Lung microvascular endothelial cell (primary cell): ENCODE measurements at places on chromosomes 16 and 17. TPM values are rescaled to one million over a fixed set of nuclear protein-coding genes. Genes with fewer than 3 reads are reported as not detected.

DNA sequence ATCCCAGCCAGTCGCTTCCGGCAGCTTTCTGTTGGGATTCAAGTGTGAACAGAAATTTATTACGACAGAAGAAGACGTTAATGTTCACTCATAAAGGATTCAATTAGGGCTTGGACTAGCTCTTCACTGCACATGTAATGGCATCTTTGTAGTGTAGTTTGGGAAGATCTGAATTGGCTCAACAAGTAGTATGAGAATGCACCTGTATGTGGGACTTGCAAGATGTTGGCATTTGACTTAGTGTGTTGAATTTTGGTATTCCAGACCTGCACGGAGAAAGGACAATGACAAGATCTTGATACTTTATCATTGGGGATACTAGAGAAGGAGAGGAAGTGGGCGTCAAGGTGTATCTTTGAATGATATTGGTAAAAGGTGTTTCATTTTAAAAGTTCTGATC, 1.2 kb downstream of the PSMD11 start:
- DNase-seq = no peak

DNA sequence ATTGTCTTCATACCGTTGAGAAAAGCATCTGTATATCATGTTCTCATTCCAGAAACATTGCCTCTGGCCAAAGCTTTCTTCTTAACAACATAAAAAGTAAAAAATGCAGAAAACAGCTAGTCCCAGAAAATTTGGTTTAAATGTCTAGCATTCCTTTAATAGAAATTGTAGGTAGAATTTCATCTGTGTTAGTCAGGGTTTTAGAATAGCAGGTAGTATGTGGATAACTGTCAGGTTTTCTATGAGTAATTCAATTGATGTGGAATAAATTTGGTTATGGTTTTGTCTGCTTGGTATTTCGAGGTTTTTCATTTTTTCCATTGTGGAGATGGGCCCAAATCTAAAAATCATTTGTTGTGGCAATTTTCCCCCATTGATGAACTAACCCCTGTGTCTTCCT, 616.7 kb downstream of the KCNJ2 start:
- DNase-seq = no peak

- DNase-seq = no peak
Measured at GRCh38 chr17:74758848-74759168, 10.4 kb downstream of the NHERF1 start.

DNA sequence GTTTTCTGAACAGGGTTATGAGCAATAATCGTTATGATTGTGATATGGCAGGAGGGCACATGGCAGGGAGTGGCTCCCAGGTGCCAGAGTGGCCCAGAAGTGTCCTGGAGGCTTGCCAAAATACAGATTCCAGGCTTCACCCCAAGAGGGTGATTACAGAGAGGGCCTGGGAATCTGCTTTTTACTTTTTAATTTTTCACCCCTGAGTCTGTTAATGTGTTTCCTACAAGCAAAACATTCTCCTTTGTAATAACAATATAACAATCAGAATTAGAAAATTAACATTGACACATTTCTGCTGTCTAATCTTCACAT, 212.4 kb downstream of the SNX29 start:
- DNase-seq = no peak

DNA sequence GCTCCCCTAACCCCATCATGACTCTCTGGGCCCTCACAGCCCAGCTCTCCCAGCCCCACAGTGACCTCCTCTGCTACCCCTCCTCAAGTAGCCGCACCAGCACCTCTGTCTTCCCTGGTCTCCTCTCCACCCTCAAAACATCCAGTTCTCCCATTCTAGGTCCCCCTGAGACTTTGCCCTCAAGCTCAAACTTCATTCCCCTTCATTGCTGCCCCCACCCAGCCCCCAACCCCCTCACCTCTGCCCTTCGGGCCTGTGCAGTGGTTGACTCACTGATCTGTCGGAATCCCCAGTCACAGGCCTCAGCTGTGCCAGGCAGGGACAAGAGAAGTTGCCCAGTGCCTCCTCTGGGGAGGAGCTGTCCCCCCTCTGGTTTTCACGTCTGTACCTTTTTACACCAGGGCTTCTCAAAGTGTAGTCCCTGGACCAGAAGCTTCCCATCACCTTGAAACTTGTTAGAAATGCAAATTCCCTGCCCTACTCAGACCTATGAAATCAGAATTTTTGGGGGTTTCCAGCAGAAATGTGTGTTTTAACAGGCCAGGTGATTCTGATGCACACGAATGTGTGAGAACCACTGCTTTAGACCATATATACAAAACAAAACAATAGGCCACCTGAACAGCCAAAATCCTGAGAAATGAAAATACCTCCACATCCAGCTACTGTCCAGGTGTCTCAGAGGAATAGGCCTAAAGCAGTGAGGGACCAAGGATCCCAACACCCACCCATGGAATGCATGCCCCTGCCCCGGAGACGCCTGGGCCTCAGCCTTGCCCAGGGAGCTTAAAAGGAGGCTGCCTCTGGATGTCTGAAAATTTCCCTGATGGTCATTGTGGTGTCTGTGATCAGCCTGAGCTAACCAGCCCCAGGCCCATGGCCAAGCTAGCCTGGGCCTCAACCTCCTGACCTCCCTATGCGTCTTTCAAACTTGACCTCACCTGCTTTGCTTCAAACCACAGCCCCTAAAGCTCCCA, 853 bp upstream of the DOK4 start:
- DNase-seq = no peak

GRCh38 chr16:85998868-85999729, 100.1 kb downstream of the IRF8 start:
- no peak for DNase-seq

DNA sequence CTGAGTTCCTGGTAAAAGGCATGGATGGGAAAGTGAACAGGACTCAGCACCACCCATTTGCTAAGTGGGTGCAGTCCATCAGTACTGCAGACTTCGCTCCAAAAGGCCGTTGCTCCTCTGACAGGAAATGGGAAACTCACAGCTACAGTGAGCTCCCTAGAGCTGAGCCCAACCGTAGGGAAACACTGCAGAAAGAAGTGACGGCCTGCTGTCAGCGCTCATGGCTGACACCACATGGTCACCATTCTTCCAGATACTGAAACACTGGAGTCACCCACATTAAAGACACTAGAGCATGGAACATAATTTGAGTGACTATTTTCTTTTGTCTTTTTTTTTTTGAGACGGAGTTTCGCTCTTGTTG, 31.9 kb downstream of the UBE2O start:
- DNase-seq = peak; percentile 39

DNA sequence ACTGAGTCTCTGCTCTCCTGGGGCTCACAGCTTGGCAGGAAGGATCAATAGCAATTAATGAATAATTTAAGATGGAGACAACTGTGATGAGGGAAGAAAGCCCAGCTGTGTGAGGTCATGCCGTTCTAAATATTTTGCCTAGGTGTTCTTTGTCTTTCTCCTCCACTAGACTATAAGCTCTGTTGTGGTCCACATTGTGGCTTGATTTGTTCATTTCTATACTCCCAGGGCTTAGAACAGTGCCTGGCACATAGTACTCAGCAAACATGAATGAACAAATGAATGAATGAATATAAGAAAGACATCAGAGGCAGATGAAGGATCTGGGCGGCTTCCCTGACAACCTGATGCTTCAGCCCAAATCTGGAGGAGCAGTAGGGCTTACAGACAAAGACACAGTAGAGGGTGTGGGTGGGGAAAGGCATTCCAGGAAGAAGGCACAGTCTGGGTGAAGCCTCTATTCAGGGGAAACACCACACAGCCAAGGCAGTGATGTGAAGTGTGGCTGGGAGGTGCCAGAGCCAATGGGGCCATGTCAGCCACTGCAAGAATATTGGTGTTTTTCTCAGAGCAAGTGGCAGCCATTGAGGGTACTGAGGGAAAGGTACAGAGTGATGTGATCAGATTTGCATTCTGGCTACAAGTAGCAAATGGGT, 8.3 kb downstream of the CDH13 start:
- no peak for DNase-seq

DNA sequence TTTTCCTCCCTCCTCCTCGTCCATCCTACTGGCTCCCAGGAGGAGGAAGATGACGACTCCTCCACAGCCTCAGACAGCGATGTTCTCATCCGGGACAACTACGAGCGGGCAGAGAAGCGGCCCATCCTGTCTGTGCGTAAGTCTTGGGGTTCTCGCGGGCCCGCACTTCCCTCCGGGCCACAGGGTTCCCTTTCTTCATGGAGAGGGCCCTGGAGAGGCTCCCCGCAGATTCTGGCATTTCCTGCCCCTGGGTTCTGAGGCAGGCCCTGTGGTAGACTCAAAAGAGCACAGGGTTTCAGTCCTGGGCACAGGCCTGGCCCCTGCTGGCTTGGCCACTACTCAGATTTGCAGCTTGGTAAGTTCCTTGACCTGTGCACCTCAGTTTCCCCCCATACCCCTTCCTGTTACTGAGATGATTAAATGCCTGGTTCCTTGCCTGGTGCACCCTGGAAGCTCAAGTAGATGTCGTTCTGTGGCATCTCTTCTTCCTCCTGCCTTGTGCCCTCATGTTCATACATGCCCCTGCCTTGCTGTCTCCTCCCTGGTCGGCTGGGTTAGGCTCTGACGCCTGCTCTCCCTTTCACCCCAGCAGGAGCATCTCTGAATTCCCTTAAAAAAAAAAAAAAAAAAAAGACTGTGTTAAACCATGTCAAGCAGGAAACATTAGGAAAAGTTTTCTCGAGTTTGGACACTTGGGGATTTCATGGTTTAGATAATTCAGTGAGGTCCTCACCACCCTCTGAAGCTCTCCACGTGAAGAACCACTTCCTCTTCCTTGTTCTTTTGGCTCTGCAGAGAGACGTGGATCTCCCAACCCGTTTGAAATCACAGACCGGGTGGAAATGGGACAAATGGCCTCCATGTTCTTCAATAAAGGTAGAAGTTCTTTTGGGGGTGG, 14.3 kb upstream of the NAT9 start:
- no peak for DNase-seq

DNA sequence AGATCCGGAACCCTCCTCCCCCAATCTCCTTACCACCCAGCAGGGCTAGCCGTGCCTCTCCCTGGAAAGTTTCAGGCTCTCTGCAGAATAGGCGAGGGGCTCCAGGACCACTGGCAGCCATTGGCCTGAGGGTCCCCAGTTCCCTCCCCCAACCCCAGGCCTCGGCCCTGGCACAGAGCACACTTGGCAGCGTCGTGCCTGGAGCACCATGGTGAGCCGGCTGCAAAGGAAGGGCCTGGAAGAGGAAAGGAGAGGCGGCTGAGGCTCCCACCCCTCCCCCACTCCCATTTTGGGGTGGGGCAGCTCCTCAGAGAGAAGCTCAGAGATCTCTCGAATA, 369 bp upstream of the BTBD17 start:
- no peak for DNase-seq

- DNase-seq = no peak
Measured at GRCh38 chr17:46881015-46881414, 29.6 kb downstream of the WNT9B start.

DNA sequence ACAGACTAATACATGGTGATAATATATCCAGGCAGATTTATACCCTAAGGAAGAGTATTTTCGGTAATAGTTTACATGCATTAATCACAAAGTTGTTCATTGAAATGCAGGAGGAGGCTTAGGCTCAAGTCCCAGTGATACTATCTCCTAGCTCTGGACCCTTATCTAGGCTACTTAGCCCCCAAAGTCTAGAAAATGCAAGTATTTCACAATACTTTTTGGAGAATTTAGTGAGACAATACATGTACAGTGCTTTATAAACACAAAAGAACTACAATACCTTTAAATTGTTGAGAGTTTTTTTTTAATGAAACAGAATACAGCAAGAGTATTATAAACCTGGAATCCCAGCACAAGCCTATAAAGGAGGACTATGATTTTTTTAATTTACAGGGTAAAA, 473.9 kb downstream of the HS3ST3B1 start:
- DNase-seq = no peak

GNG13 gene
- not detected in 2 replicates for total RNA-seq

OMG gene
- 5.4 and 6.7 TPM in 2 replicates for total RNA-seq

ANKS4B gene
- total RNA-seq = not detected in 2 replicates
